ENCODE measurements at places on chromosomes 13 and 19.

DNA sequence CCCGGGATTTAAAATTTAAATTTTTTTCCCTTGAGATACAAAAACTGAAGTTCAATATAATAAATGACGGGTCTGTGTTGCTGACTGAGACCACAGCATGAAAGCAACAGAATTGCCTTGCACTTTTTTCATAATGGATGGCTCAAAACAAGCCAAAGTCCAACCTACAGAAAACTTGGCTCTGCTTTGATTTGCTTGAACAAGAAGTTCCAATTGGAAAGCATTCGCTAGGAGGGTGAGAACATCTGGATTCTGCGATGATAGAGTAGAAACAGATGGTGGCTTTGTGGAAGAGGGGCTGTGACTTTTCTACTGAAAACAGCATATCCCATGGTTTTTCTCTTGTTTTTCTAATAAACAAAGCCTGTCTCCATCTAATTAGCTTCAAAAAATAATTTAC lies 46.4 kb downstream of the THSD1 start:
- no peak for DNase-seq

GRCh38 chr13:94708031-94708859 lies 4.1 kb downstream of the SOX21 start:
- peak; percentile 11 for DNase-seq

GRCh38 chr19:15871570-15871969 lies 26.3 kb downstream of the CYP4F2 start:
- no peak for DNase-seq

DNA sequence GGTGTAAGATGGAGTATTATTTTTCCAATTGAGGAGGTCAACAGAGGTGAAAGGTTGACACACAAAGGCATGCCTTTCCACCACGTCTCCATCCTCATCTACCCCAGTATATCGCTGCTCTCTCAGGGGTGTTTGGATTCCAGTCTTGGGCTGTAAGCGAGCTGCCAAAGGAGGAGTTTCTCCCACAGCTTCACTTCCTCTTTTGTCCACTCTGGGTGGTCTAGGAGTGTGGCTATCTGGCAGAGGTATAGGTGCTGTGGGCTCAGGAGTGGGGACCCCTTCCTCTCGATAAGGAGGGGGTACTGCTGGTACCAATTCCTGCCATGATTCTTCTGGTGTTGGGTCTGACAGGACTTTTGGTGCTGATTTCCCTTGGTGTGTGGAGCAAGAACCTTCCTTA lies 39.4 kb downstream of the ZNF846 start:
- DNase-seq: no peak

DNA sequence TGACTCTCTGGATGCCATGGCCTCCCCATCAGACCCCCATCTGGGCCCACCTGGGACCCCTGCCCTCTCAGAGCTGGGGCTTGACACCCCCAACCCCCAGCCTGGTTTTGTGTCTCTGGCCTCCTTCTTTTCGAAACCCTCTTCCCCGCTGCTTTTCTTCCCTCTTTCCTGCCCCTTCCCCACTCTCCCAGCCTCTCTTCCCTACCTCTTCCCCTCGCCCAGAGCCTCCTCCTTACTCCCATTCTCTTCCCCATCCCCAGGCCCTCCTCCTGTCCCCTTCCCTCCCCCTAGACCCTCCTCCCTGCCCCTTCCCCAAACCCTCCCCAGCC lies 2.1 kb downstream of the TNFSF9 start:
- no peak for DNase-seq

DNA sequence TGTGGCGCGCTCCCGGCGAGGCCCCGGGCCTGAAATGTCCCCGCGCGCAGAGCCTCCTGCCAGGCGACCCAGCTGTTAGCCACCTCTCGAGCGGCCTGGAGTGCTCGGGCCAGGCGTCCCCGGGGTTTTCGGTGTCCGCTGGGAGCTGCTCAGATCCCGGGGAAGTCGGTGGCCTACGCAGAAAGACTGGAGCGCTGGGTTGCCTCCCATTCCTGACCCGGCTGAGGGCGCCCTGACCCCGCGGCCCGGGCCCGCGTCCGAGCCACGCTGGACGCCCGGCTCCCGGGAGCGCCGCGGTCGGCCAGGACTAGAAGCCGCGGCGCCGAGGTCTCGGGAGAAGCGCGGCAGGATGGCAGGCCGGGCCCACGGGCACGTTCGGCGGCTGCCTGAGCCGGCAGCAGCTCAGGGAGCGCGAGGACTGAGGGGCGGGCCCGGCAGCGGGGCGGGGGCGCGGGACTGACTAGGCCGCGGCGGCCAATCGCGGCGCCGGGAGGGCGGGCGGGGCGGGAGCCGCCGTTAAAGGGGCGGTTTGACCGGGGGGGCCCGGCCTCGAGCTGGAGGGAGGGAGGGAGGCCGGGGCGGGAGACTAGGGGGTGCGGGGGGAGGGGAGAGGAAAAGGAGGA lies 1.3 kb upstream of the ZIC2 start:
- DNase-seq: peak; percentile 43

GRCh38 chr13:71634182-71634581 lies 232.8 kb downstream of the DACH1 start:
- DNase-seq: no peak

DNA sequence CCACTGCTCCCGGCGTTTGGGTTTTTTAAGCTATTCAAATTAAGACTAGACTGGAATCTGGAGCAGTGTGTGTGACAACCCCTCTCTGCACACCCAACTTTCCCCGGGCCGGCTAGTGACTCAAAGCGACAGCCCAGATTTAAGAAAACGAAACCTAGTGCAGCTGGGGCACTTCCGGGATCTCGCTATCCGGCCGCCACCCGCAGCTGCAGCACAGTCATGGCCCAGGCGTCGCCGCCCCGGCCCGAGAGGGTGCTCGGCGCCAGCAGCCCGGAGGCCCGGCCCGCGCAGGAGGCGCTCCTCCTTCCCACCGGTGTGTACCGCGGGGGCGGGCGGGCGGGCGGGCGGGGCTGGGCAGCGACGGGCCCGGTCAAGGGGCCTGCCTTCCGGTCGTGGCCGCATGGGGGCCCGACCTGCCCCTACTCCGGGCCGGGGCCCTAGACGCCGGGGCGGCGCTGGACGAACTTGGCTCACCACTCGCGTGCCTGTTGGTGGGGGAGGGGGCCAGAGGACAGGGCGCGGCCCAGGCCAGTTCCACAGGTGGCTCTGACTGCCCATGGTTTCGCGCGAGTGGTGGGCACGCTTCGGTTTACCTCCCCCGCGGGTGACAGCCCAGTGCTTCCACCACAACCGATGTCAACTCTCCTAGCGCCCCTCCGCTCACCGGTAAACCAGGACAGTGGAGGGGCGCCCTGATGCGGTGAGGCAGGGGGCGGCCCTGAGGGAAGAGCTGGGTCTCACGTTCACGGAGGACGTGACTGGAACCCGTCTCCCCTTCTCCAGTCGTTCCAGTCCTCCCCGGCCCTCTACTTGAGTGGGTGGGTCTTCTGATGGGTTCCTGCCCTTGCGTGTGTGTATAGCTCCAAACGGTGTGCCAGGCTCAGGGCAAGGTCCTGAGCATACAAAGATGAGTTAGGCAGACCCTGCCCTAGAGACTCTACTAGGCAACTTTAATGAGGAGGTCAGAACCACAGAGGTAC lies at the start of gene PHF11:
Gene PHF11 (plus strand): TSS at position 171 of the 980 bp plus-strand sequence. CDS start 49 bp downstream, at position 220.
- DNase-seq: peak; percentile 83

DNA sequence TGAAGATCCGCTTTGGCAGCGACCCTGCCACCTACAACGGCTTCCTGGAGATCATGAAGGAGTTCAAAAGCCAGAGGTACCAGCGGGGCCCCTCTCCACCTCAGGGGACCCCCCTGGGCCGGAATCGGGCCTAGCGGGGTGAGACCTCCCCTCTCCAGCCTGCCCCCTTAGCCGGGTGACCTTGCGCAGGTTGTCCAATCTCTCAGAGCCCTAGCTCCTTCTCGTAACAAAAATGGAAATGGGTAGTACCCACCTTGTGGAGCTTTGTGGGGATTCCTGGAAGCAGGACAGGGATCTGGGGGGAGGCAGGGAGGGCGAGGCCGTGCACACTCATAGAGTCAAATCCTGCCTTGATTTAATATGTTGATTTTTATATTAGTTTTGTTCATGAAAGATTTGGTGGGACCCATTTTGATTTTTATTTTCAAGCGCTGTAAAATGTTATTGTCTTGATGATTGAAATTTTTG lies 658 bp downstream of the SIN3B start:
- DNase-seq: no peak

DNA sequence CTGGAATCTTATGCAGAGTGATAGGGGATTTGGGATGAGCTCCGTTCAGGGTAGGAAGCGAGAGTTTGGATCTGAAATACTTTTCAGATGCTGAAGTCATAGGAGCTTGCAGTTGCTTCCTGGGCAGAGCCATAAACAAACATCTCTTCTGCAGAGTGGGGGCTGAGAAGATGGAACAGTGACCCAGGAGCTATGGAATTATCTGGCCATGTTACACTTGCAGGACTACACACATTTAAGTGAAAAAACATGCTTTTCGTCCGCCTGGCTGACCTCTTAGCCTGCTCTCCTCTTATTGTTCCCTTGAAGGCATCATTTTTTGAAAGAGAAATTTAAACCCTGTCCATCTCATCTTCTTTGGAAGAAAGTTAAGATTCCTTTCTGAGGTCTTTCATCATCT lies 40.7 kb downstream of the PSG11 start:
- DNase-seq: no peak

- DNase-seq: no peak
Measured at GRCh38 chr13:96636001-96636709, 358.1 kb downstream of the OXGR1 start.

- no peak for DNase-seq
Measured at GRCh38 chr19:40231544-40232424, 5.3 kb upstream of the CCNP start.

DNA sequence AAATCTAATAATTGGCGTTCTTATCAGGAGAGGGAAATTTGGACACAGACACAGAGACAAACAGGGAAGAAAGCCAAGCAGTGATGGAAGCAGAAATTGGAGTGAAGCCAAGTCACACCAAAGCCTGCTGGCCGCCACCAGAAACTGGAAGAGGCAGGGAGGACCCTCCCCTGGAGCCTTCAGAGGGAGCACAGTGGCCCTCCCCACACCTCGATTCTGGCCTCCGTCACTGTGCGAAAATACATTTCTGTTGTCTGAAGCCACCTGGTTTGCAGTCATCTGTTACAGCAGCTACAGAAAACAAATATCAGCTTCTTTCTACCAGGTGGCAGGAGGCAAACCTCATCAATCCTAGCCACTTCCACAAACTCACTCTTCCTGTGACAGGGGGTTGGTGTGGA lies 8.3 kb upstream of the TLE6 start:
- DNase-seq: no peak
